ENCODE measurements at places on chromosomes 16 and 17.

GRCh38 chr17:16417896-16418684, 2.7 kb downstream of the TRPV2 start:
- DNase-seq: no peak

GRCh38 chr17:8798846-8799569, at the start of gene MFSD6L:
Gene MFSD6L, minus strand, starts transcription at chr17:8799365. Its CDS starts 245 bp downstream, at chr17:8799120.
- peak; percentile 20 for DNase-seq

DNA sequence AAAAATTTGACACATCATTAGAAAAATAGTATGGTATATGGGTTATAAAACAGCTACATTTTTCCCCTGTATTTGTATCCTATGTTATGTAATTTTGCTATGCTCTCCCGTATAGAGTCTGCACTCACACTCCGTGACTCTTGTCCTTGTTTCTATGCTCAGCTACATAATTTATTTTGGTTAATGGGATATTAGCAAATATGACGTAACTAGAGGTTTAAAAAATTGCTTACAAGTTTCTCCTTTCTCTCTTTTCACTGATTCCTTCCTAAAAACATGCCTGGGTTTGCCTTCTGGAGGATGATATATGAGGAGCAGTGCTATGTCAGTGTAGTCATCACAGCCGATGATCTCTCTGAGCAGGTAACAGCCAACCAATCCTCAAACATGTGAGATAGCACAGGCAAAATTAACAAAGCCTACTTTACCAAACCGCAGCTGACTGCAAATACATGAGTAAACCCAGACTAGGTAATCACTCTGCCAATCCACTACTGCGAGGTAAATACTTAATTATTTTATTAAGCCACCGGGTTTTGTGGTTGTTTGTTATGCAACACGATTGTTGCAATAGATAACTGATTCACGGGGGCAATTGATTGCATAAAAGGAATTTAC, 126.9 kb downstream of the KIF2B start:
- no peak for DNase-seq

DNA sequence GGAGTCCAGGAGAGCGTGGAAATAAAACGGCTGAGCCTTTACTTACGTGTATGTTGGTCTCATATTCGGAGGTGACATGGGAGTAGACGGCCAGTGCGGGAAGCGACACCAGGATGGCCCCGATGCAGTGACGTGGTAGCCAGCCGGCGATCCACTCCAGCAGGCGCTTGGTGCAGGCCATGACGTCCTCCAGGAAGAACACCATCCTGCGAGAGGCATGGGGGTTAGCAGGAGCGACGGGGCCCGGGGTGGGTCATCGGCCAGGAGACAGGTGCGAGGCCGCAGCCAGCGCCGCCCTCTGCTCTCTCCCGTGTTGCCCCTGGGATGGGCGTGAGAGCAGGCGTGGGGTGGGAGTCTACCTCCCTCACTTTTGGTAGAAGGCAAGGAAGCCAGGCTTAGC, 98.6 kb upstream of the CREBBP start:
- DNase-seq: no peak

GRCh38 chr17:34254651-34255380, at the start of gene CCL2:
Gene CCL2, plus strand, starts transcription at chr17:34255285. Its CDS starts 65 bp downstream, at chr17:34255350.
- DNase-seq: no peak

DNA sequence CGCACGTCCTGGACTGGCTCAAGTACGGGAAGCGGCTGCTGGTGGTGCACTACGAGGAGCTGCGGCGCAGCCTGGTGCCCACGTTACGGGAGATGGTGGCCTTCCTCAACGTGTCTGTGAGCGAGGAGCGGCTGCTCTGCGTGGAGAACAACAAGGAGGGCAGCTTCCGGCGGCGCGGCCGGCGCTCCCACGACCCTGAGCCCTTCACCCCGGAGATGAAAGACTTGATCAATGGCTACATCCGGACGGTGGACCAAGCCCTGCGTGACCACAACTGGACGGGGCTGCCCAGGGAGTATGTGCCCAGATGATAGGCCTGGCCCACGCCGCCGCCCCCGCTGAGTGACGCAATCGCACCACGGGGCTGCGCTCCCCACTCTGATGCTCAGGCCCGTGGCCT, 50.2 kb downstream of the WSCD1 start:
- no peak for DNase-seq

GRCh38 chr16:3638916-3639644, 15.4 kb upstream of the DNASE1 start:
- no peak for DNase-seq

DNA sequence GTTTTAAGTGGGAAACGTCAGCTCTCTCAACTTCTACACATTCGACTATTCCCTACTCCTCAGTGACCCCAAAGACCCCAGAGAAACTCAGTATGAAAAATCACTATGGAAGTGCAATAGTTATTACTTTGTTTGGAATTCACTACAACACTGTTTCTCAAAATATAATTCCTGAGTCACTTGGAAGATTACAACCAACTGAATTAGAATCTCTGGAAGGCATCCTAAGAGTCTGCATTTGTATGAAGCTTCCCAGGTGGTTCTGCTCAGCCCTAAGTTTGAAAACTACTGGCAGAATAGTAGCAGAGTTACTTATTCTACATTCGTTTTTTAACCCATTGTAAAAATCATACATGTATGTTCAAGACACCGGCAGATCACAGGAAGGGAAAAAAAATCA, 525.6 kb downstream of the MAF start:
- no peak for DNase-seq

DNA sequence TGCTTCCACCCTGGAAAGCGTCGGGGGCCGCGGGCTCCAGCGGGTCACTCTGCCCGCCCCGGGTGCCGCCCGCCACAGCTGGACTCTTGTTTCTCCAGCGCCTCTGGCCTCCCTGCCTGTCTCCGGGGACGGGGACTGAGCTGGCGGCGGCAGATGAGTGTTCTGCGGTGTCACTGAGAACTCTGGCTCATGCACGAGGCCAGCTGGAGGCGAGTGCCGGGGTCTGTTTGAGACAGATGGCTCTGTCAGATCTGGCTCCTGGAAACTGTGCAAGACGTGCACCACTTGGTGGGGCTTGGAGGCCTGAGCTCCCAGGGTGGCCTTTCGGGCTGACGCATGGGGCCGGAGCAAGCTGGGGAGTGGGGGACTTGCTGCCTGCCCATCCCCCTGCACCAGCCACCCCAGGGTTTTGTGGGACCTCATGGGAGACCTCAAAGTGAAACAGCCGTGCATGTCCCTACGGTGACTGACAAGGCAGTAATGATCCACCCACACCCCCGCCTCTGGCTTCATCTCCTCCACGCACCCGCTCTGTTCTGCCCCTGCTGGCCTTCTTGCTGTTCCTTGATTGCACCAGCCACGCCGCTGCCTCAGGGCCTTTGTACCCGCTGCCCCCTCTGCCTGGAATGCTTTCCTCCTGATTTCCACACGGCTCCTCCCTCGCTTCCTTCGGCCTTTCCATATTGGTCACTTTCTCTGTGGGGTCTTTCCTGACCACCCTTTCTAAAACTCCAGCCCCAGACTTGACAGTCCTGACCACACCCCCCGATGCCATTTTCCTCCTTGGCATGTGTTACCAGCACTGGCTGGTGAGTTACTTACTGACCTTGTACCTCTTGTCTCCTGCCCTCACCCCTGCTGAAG, 174.9 kb upstream of the CIBAR2 start:
- no peak for DNase-seq

DNA sequence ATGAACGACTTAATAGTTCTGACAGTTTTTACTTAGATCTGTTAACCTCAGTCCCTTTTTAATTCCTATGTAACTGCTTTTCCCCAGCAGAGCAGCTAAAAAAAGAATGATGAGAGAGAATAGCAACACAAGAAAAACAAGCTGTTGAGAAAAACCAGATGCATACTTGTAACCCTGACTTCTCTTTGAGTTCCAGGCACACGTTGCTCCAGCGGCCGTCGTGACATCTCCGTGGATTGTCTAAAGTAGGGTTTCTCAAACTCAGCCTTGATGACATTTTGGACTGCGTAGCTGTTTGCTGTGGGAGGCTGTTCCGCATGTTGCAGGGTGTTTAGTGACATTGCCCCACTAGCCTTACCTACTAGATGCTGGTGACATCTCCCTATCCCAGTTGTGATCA, 324.0 kb downstream of the SNX29 start:
- DNase-seq: no peak

DNA sequence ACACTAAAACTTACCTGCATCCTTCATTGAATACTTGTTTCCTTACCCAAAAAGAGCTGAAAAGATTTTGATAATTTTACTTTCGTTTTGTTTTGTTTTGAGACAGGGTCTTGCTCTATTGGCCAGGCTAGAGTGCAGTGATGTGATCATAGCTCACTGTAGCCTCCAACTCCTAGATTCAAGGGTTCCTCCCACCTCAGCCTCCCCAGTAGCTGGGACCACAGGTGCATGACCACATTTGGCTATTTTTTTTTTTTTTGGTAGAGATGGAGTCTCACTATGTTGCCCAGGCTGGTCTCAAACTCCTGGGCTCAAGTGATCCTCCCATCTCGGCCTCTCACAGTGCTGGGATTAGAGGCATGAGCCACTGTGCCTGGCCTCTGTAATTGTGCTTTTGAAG, 10.0 kb upstream of the TCAP start:
- no peak for DNase-seq

- no peak for DNase-seq
Observed at GRCh38 chr17:75341784-75342486, 52.7 kb upstream of the SLC25A19 start.

DNA sequence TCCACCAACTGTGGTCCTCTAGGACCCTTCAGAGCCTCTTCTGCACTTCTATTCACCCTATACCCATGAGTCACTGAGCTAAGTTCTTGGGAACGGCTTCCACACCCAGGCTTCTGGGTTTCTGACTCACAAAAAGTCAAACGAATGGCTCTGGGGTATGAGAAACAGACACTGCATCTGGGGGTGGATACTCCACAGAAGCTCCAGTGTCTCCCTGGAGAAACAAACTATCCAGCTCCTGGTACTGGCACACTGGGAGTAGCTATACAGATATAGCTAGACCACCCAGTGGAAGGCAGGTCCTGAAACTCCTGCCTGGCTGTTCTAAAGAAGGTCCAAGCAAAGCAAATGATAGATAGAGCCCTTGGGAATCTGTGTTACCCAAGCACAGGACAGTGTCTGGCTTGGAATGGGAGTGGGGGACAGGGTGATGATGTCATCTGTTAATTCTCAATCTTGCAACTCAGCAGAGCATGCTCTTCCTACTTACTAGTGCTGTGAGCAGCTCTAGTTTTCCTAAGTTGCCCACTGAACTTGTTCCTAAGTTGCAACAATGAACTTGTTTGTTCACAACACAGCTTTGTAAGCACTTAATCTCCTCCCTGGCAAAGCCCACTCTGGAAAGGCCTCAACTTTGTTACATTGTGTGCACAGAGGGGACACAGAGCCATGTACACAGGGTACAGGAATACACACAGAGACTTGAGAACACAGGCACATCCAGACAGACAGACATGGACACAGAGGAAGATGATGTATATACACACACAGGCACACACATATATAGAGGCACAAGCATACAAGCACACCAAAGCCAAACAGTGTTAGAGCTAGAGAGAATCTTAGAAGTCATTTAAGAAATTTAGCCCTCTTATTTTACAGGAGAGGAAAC, 6.7 kb downstream of the MMP28 start:
- DNase-seq: no peak

- no peak for DNase-seq
Observed at GRCh38 chr16:3548445-3548844, 28.8 kb downstream of the NLRC3 start.

DNA sequence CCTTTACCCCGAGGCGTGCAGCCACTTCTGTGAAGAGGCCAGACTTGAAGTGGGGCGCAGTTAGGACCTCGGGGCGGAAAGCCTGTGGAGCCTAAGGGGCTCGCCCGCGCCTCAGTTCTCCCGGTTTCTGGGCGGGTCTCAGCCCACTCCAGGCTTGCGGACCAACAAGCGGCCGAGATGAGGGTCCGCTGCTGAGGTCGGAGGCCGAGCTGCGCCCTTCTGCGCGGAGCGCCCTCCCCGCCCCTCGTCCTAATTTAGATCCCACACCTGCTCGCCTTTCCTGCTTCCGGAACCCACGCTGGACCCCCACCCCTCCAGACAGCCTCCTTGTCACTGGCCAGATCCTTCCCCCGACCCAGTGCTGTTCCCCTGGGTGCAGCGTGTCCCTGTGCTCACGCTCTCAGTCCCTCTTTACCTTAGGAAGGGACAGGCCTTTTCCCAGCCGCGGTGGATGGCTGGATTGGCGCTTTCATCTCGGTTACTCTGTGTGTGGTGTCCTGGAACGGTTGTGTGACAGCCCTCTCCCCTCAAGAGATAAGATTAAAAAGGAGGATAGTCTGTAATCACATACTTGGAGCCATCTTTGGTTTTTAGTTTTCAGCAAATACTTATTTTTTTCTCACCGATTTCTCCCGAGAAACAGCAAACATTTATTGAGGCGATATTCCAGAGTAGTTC, 933 bp upstream of the ATXN7L3 start:
- no peak for DNase-seq

GRCh38 chr16:64225036-64225435, 896.8 kb downstream of the CDH11 start:
- no peak for DNase-seq

DNA sequence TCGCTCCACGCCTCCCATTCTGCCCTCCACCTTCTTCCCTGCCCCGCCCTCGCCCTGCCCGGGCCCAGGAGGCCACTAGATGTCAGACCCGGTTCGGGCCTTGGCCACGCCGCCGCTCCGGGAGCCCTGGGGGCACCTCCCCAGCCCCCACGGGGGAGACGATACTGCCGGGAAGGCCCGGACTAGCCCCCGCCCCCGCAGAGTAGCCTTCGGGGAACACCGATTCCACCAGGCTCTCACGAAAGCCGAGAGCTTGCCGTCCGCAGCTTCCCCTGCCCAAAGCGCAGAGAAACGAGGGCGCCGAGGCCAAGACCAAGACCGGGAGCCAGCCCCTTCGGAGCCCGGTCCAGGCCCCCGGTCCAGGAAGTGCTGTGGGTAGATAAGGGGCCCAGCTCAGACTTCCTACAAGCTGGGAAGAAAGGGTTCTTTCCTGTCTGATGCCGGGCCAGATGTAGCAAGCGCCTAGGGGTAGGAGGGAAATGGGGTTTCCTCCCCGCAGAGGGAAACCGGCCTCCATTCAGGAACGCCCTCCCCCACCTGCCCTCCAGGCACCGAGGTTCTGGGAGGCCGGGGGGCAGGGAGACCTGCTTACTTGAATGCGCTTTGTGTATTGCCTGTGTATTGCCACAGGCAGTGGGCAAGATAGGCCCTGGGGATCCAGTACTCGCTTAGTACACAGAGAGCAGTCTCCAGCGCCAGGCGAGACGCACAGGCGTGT, 806 bp upstream of the CYB561 start:
- peak; percentile 12 for DNase-seq

All from T-cell (primary cell).